Activated naive CD4-positive, alpha-beta T cell treated with anti-CD3 and anti-CD28 coated beads, Interleukin-2, amount 50 U/mL, for 72 hours (primary cell): ENCODE measurements at places on chromosomes 16 and 17.

- no peak for DNase-seq
Measured at GRCh38 chr17:38739305-38739704, 8.8 kb downstream of the PCGF2 start.

DNA sequence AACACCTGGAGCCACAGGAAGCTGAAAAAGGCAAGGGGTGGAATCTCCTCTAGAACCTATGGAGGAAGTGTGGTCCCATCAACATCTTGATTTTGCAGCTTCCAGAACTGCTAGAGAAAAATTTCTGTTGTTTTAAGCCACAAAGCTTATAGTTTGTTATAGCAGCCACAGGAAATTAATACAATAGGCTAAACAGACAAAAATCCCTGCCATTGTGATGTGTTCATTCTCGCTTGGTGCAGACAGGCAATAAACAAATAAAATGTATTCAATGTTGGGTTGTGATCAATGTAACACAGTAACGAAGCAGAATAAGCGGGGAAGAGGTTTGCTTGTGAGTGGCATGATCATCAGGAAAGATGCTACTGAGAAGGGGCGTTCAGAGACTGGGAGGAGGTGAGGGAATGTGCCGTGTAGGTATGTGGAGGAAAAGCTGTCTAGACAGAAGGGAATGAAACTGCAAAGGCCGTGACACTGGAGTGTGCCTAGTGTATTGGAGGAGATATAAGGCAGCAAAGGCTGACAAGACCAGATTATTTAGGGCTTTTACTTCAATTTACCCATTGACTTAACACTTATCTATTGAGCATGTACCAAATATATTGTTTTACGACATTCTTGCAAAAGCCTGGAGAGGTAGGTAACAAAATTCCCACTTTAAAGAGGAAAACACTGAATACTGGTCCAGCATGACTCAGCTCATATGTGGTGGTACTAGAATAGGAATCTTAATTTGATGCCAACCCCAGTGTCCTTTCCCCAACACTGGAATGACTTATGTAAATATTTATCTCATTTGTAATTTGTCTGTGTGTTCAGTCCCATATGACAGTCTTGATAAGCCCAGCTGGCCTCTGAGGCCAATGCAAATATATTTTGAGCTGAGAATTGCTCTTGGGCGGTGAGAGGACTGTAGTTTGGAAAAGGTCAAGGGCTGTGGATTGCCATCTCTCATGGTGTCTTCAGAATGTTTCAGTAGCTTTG is 375.9 kb downstream of the CDH13 start:
- DNase-seq = no peak

DNA sequence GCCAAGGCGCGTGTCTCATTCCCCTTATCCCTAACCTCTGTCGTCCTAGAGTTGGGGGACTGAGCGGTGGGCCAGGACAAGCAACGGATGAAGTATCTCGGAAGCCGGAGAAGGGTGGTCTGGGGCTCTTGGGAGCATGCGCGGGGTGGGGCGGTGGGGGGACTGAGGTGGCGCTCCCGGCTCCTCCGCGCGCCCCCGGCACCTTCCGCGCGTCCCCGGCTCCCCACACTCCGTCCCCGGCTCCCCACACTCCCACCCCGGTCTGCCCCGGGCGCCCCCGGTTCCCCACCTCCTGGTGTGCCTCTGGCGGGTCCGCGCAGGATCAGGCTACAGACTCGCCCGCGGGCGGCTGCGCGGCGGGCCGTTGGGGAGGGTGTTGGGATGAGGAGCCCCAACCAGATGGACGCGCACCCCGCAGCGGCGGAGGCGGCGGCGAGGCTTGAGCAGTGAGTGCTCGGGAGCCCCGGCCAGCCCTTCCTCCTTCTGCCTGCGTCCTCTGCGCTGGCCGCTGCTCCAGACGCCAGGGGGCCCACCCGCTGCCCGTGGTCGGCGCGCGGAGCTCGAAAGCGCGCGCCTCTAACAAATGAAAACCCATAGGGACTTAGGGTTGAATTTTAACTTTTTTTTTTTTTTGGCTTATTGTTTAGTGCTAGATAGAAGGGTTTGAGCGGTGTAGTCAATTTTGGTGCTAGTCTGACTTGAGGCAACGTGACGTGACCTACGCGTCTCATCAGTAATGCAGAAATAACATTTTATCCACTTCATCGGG is 5.6 kb upstream of the CRYM start:
- no peak for DNase-seq

- no peak for DNase-seq
Measured at GRCh38 chr16:51542981-51543815, 392.1 kb upstream of the SALL1 start.

DNA sequence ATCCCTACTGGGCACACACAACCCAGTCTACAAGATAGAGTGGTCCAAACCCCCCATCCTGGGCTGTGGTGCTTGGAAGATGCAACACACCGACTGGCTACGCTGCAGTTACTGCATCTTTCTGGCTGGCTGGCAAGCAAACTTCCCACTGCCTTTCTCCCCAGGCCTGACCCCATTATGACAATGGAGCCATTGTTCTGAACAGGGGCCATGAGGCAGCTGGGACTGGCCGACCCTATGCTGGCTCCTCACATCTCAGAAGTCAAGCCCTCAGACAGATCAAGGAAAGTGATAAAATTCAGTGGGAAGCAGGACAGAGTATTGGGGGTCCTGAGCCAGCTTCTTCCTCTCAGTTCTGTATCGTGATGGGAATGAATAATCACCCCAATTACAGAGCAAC is 364.1 kb upstream of the ASIC2 start:
- no peak for DNase-seq

GRCh38 chr17:63688396-63689020 is 11.4 kb downstream of the LIMD2 start:
- DNase-seq = no peak

DNA sequence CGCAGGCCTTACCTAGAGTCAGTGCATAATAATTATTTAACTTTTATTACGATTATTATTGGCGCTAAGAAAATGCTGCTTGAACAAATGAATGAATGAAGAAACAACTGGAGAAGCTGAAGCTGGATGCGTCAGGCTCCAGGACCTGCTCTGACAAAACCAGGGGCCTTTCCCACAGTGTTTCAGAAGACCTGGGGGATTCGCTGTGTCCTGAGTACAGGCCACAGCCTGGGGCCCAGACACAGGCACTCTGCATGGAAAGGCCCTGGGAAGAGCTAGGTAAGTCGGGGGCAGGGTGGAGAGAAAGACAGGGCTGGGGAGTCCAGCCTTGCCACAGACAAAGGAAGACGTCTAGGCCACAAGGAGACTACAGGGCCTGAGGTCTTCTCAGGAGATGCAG is 226.1 kb downstream of the ZNF423 start:
- no peak for DNase-seq

DNA sequence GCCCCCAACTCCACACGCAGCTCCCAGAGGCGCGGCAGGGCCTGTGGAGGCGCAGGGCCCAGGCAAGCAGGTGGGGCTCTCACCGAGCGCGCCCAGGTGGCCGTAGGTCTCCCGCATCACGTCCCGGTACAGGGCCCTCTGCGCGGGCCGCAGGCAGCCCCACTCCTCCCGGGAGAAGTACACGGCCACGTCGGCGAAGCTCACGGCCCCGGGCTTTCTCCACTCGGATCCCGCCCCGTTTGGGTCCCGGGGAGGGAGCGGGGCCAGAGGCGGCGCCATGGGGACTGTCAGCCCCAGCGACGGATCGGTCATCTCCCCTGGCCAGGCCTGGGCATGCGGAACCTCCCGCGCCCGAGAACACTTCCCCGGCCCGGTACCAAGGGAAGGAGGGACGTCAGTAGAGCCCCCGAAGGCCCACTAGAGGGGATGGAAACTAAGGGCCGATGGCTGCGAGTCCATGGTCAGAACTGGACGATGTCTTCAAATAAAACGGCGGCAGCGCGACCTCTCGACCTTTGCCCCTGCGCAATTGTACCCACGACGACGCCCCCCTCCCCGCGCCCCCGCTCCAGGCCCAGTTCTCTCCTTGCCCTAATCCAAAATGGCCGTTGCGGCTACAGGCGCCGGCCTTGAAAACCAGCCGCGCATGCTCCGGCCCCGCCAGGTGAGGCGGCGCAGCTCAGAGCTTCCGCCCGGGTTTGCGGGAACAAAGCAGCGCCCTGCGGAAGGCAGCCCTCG is at the start of gene ZNF747:
ZNF747 (minus strand) TSS at position 491 of the 738 bp plus-strand sequence; CDS start at position 312, 179 bp downstream.
- peak; percentile 92 for DNase-seq

DNA sequence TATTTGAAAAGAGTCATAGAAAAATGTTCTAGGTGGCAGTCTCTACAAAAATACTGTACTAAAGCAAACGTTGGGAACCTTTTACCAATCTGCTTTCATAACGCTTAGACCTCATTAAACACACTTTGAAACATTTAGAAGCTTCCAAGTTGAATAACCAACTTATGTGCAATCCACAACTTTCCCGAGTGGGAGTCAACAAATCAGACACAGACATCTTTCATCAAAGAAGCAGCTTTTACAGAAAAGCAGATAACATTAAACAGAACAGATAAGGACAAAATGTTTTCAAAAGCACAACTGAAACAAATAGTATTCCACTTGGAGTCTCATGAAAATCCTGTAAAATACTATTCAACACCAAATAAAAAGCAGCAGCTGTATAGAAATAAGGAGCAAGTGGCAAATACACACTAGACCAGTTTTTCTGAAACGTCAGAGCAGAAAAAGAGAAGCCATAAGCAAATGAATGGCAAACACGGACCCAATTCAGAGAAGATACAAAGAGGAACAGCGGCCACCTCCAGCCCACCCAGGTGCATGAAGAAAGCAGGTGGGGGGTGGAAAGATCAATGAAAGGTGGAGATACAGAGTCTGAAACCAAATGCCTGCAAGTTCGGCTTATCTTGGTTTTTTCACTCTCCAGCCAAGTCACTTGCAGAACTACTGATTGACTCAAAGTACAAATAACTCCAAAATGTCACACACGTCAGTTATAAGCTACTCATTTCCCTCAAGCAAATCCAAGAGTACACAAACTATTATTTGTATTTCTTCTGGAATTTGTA is 18.4 kb upstream of the FBF1 start:
- no peak for DNase-seq

DNA sequence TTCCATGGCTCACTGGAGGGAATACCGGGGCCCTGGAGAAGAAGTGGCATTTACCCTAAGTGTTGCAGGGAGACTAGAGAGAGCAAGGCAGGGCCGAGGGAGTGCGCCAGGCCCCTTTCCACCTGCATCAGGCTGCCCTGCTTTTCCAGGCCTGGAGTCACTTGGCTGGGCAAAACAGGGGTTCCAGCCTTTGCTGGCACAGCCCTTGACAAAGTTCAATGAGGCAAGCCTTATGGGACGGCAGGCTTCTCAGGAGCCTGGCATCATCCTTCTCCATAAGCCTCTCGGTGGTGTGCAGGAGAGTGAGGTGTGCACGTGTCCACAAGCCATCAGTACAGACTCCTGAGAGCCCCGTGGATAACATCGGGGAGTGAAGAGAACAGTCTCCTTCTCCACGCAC is 27.1 kb downstream of the CACNA1G start:
- no peak for DNase-seq

- no peak for DNase-seq
Measured at GRCh38 chr17:38942696-38943334, 17.4 kb downstream of the LASP1NB start.

DNA sequence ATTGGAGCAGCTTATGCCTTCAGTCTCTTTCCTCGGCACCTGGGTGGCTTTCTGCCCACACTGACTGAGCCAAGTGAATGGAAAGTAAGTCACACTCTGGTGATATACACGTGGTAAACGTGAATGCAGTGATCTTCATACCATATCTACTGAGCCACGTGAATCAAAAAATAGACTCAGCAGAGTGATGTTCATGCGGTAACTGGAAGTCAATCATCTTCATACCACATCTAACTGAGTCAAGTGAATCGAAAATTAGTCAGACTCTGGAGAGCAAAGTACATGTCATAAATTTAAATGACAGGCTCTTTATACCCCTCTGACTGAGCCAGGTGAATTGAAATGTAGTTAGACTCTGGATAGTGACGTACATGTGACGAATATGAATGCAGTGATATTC is 47.1 kb upstream of the ARL4D start:
- peak; percentile 16 for DNase-seq

DNA sequence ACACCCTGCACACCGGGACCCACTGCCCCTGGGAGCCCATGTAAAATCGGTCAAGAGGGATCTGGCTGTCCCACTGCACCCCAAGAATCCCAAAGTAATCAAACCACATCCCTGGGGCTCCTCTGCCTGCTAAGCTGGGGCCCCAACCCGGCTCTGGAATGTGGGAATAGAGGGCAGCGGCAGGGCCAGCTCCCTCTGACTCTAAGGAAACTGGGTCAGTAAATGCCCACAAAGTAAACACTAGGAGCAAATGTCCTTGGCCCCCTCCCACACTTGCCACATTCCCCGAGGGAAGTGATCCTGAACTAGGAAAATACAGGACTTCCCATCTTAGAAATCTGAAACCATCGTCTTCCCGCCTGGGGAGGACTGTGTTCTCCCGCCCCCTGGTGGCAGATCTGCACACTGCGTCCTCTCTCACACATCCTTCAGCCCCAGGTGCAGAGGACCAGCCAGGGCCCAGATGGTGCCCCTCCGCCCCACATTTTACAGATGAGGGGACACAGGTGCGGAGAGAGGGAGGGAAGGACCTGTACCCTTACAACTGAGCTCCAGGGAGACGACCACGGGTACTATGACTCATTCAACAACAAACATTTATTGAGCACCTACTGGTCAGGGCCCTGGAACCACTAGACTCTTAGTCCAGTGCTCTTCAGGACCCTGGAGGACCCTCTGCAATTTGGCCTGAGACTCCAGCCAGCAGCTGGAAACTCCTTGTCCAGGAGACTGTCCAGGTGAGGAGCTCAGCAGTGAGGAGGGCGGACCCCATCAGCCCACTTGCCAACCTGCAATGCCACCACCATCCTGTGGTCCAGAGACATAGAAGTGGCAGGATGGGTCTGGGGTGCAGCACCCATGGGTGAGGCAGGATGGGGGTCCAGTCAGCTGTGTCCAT is 10.1 kb downstream of the P3H4 start:
- peak; percentile 81 for DNase-seq

- no peak for DNase-seq
Measured at GRCh38 chr16:25135254-25135878, 23.8 kb downstream of the LCMT1 start.

GRCh38 chr16:56647641-56648431 is 3.9 kb upstream of the MT1B start:
- no peak for DNase-seq

GRCh38 chr16:12009922-12010321 is 33.4 kb downstream of the SNX29 start:
- peak; percentile 7 for DNase-seq

DNA sequence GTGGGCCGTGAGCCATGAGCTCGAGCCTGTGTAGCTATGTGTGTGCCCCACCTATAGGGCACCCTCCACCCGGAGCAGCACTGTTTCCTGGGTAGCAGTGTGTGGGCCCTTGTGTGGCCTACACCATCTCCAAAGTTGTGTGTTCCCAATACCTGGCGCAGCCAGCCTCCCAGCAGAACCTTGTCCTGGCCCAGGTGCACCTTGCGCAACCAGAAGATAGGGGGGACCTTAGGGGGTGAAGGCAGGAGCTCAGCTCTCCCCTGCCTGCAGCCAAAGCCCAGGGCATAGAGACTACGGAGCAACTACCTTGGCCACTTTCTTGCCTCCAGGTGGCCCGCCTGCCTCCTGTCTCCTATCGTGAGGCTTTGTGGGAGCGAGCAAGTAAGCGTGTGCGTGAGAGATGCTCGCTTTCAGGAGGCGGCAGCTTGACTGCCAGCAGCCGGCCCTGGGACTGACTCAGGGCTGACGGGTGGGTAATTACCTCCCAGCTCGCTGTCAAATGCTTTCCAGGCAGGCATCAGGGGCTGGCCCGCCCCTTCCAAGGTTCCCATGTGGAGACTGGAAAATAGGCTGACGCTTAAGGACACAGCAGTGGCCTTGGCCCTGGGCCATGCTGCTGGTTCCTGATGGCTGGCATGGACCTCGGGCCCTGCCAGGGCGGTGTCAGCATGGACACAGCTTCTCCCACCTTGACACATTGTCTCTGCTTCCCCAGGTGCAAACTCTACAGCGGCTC is 19.0 kb downstream of the TRAF7 start:
- no peak for DNase-seq

- DNase-seq = no peak
Measured at GRCh38 chr17:76714336-76714735, 3.6 kb upstream of the MXRA7 start.
